ENCODE measurements at places on chromosomes 3 and 15. TPM values are rescaled to one million over a fixed set of nuclear protein-coding genes. Genes with fewer than 3 reads are reported as not detected.
A peak's percentile ranks its signal among the peaks of the same experiment; 100 is the strongest.

GRCh38 chr15:52100807-52101442, 11.7 kb downstream of the BCL2L10 start:
- no peak overlapping the region for H3K4me3 ChIP-seq
- no peak for DNase-seq
- no peaks in the 10 kb centered on the region for H3K36me3 ChIP-seq

- no peaks in the 10 kb centered on the region for H3K4me1 ChIP-seq
- H3K36me3 ChIP-seq, result no peaks in the 10 kb centered on the region
- H3K4me3 ChIP-seq, result no peak overlapping the region
- no peak for DNase-seq
- no peak overlapping the region for H3K27ac ChIP-seq
- H3K27me3 ChIP-seq, result no peaks in the 10 kb centered on the region
Measured at GRCh38 chr3:45048244-45048643, 22.1 kb downstream of the CLEC3B start.

GRCh38 chr15:80194914-80195313, 42.1 kb downstream of the FAH start:
- peaks cover 15% of the 10 kb centered on the region for H3K4me1 ChIP-seq
- no peaks in the 10 kb centered on the region for H3K36me3 ChIP-seq
- H3K27ac ChIP-seq, result no peak overlapping the region

GRCh38 chr3:106157411-106157810, 288.6 kb upstream of the CBLB start:
- no peak for DNase-seq
- H3K4me3 ChIP-seq, result no peak overlapping the region
- no peaks in the 10 kb centered on the region for H3K27me3 ChIP-seq
- no peaks in the 10 kb centered on the region for H3K4me1 ChIP-seq
- no peak overlapping the region for H3K27ac ChIP-seq

DNA sequence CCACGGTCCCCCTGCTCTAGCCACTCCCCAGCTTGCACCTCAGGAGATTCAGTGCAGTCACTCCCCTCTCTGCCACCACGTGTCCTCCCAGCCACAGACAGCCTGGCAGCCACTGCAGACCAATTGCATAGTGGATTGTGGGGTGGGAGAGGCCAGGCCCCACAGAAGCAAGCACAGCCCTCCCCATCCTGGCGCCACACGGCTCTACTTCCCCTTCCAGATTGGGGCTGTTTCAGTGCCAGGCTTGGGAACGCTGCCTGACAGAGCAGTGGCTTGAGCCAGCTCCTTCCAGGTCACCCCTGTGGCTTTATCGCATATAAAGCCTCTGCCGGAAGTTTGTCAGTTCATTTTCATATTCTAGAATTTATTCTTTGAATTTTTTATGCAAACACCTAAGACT, 90.7 kb downstream of the TMEM266 start:
- H3K27ac ChIP-seq, result peak overlapping the region; percentile 44
- DNase-seq, result no peak
- H3K4me3 ChIP-seq, result no peak overlapping the region
- H3K4me1 ChIP-seq, result peaks cover 4% of the 10 kb centered on the region
- no peaks in the 10 kb centered on the region for H3K36me3 ChIP-seq
- H3K27me3 ChIP-seq, result no peaks in the 10 kb centered on the region

- DNase-seq, result no peak
- H3K4me1 ChIP-seq, result peaks cover 5% of the 10 kb centered on the region
- no peaks in the 10 kb centered on the region for H3K27me3 ChIP-seq
- no peak overlapping the region for H3K4me3 ChIP-seq
Measured at GRCh38 chr15:76169018-76169417, 109.2 kb downstream of the TMEM266 start.

DNA sequence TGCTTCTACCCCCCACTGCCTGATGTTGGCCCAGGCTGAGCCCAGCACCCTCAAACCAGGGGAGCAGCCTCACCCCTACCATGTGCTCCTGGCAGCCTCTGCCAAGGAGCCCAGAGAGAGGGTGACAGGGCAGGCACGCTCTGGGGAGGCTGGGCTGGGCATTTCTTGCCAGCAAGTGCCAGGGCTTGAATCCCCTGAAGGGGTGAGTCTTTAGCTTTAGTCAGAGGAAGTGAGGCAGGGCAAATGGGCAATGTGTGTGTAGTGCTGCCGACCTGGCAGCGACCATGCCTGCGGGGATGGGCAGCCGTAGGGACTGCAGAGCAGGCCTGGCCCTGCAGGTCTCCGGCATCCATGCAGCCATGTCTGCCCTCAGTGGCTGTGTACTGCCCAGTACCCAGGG, 18.1 kb downstream of the DUSP7 start:
- no peak overlapping the region for H3K27ac ChIP-seq
- H3K27me3 ChIP-seq, result no peaks in the 10 kb centered on the region
- DNase-seq, result no peak
- H3K36me3 ChIP-seq, result no peaks in the 10 kb centered on the region

DNA sequence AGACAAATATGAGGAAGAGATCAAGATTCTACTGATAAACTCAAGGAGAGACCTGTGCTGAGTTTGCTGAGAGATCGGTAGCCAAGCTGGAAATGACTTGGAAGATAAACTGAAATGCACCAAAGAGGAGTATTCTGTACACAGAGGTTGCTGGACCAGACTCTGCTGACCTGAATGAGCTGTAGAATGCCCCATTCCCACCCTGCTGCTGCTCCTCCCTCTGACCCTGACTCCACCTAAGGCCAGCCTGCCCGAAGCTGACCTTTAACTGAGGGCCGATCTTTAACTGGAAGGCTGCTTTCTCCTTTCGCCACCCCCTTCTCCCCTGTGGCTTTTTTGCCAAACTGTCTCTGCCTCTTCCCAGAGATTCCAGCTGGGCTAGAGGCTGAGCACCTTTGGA, 34.6 kb downstream of the CDIN1 start:
- peak overlapping the region; percentile 43 for H3K27ac ChIP-seq
- DNase-seq, result no peak
- H3K4me3 ChIP-seq, result no peak overlapping the region
- no peaks in the 10 kb centered on the region for H3K4me1 ChIP-seq
- H3K27me3 ChIP-seq, result no peaks in the 10 kb centered on the region
- no peaks in the 10 kb centered on the region for H3K36me3 ChIP-seq

GRCh38 chr3:193418576-193419373, 40.2 kb upstream of the ATP13A5 start:
- H3K36me3 ChIP-seq, result no peaks in the 10 kb centered on the region
- H3K4me3 ChIP-seq, result no peak overlapping the region
- H3K27ac ChIP-seq, result no peak overlapping the region
- no peaks in the 10 kb centered on the region for H3K27me3 ChIP-seq
- H3K4me1 ChIP-seq, result no peaks in the 10 kb centered on the region
- no peak for DNase-seq

DNA sequence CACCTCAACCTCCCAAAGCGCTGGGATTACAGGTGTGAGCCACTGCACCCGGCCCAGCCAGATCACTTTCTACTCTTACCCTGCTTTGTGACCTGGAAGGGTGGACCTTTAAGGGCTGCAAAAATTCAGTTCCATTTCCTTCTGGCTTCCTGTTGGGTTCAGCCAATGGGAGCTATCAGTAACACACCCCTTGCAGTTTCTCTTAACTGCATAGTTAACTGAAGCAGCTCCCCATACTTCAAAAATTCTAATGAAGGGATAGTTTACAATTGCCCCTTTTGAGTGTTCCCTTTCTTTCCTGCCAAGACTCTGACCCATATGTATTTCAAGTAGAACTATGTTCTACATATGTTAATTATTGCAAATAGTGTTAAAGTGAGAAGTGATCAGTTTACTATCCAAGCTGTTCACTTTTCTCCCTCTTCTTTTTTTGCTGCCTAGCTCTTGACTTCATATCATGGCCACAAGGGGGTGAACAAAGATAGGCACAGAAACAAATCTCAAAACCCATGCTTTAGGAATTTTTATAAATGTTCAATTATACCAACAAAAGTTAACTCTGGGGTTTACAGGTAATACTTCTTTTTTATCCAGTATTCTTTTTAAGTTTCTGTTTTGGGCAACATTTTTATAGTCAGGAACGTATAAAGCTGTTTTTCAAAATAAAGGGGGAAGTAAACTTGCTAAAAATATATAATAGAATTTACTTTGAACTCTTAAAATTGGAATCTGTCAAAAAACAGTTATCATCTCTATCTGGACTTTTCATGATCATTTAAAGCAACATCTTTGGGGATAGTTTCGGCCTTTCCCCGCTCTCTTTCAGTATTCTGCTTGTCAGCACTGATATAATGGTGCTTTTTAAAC, 8.1 kb downstream of the PGBD4 start:
- H3K27me3 ChIP-seq, result no peaks in the 10 kb centered on the region
- H3K36me3 ChIP-seq, result no peaks in the 10 kb centered on the region
- DNase-seq, result peak; percentile 59
- no peak overlapping the region for H3K4me3 ChIP-seq

DNA sequence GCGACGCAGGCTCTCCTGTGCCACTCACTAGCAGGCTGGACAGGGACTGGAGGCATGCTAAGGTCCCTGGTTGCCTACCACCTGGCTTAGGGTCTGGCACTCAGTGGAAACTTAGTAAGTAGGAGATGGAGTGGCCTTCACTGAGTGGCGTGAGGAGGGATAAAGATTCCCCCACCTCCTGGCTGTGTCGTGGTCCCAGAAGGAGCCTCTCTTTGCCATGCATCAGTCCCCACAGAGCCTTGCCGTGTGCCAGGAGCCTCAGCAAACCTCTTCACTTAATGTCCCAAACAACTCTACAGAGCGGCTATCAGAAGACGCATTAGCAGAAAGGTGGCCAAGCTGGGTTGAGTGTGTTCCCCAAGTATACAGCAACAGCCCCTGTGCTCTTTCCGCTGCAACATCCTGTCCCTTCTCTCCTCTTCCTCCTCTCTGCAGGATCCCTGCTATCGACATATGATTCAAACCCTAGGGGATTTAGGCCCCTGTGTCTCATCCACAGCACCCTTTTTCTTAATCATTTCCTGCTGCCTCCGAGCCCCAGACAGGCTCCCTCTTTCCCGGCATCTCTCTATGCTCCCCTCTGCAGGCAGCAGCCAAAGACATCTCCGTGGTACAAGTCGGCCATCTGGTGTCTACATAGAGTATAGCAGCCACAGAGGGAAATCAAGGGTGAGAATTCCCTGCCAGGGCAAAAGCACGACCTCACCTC, 66.7 kb downstream of the SLC6A1 start:
- H3K27ac ChIP-seq, result no peak overlapping the region
- H3K27me3 ChIP-seq, result no peaks in the 10 kb centered on the region
- peak; percentile 61 for DNase-seq

DNA sequence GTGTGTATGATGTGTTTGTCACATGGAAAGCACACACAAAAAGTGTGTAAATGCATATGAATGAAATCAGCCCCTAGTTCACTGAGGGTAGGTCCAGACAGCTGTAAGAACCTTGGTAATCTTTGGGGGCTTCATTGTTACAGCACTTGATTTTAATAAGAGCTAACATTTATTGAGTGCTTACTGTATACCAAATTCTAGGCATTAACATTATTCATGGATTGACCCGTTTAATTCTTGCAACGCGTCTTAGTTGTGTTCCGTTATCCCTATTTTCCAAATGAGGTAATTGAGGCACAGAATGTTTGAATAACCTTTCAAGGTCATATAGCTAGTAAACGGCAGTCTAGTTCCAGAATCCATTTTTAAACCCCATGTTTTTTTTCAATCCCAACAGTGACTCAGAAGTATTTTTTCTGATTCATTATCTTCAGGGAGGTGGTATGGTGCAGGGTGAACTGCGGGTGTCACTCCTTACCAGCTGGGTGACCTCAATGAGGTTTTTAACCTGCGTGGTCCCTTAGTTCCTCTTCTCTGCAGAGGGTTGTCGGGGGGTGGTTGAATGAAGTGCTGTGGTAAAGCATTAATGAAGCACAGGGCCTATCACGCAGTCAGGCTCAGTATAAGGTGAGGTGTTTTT, 14.2 kb downstream of the RAB8B start:
- H3K4me3 ChIP-seq, result no peak overlapping the region
- no peak overlapping the region for H3K27ac ChIP-seq
- no peaks in the 10 kb centered on the region for H3K27me3 ChIP-seq
- DNase-seq, result no peak
- no peaks in the 10 kb centered on the region for H3K36me3 ChIP-seq
- peaks cover 6% of the 10 kb centered on the region for H3K4me1 ChIP-seq

DNA sequence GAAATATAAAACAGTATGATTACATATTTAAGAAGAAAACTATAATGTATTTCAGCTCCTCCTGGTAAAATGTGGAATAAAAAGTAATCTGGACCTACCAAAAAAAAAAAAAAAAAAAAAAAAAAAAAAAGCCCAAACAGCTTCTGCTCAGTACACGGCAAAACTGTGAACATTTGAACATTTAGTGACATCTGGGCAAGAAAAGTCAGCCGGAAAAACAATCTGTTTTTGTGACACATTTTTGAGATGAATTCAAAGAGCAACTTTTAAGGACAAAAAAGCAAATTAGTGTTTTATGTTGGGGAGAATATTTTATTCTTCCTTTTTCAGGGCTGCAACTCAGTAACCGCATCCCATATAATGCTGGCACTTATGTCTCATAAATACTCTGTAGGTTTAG, 649.7 kb upstream of the KCNMB2 start:
- no peak for DNase-seq
- no peak overlapping the region for H3K4me3 ChIP-seq
- no peak overlapping the region for H3K27ac ChIP-seq
- H3K4me1 ChIP-seq, result no peaks in the 10 kb centered on the region
- H3K36me3 ChIP-seq, result no peaks in the 10 kb centered on the region

GRCh38 chr15:75425966-75426500, 25.5 kb downstream of the SIN3A start:
- DNase-seq, result no peak
- peaks cover 14% of the 10 kb centered on the region for H3K36me3 ChIP-seq
- H3K4me1 ChIP-seq, result no peaks in the 10 kb centered on the region
- no peaks in the 10 kb centered on the region for H3K27me3 ChIP-seq

DNA sequence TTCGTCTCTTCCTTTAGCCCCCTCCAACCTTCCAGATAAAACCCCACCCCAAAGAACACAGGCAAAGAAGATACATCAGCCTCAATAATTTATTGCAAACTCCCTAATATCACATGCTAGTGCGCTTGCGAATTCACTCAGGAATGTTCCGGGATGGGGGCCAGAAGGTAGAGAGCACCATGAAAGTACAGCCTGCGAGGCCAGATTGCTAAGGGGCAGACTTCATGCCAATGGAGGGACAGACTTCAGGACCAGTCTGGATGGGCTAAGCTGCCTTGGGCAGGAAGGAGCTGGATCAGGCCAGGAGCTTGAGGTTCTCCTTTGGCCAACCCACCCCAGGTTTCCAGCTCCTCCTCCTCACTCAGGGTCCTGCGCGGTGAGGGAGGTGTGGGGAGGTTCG, 13.4 kb downstream of the CIDEC start:
- no peaks in the 10 kb centered on the region for H3K36me3 ChIP-seq
- no peak overlapping the region for H3K27ac ChIP-seq
- peaks cover 6% of the 10 kb centered on the region for H3K4me1 ChIP-seq
- no peak for DNase-seq

DNA sequence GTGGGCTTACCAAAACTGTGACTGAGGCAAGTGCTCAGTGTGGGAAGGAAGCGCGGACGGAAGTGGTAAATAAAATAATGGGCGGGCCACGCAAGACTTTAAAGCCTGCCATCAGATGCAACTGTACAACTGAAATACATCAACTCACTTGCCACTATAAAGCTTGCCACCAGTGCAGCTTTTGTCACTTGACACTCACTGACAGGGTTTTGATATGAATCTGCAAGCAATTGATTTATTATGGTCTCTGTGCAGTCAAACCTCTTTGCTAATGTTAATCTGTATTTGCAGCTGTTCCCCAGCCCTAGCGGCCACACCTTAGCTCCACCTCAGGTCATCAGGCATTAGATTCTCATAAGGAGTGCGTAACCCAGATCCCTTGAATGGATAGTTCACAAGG, 2.3 kb upstream of the GFM1 start:
- no peak overlapping the region for H3K4me3 ChIP-seq
- DNase-seq, result no peak
- no peak overlapping the region for H3K27ac ChIP-seq
- no peaks in the 10 kb centered on the region for H3K27me3 ChIP-seq
- peaks cover 9% of the 10 kb centered on the region for H3K4me1 ChIP-seq

PRR23C gene
- total RNA-seq, result not detected

CPN2 gene
- not detected for total RNA-seq

FEZF2 gene
- total RNA-seq, result not detected

DAZL gene
- total RNA-seq, result not detected

IGSF11 gene
- 0.77 TPM for total RNA-seq

CTXN2 gene
- total RNA-seq, result not detected
